ENCODE measurements at places on chromosomes 3 and 15.

DNA sequence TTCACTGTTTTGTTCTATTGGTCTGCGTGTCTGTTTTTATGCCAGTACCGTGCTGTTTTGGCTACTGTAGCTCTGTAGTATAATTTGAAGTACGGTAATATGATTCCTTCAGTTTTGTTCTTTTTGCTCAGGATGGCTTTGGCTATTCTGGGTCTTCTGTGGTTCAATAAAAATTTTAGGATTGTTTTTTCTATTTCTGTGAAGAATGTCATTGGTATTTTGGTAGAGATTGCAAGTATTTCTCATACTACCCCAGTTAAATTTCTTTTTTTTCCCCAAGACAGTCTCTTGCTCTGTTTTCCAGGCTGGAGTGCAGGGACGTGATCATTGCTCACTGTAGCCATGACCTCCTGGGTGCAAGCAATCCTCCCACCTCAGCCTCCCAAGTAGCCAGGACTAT is 53.4 kb downstream of the STARD9 start:
- DNase-seq, result no peak

GRCh38 chr3:170128259-170128976 is 53.1 kb downstream of the PHC3 start:
- no peak for DNase-seq

DNA sequence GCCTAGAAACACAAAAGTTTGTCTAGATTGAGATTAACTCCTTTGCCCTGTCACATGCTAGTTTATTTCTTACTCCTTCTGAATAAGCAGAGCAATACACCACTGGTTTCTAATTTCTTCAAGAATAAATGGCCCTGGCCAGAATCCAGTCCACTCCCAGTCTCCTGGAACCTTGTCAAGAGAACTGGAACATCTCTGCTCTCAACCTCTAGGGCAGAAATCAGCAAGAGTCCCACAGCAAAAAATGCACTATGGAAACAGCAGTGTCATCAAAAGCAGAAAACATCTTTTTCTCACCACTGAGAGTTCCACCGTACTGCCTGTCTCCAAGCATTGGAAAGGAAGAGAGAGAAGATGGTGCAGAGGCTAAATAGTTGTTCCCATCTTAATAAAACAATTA is 35.9 kb upstream of the PPP2R3A start:
- no peak for DNase-seq

GRCh38 chr15:88321271-88321670 is 64.7 kb upstream of the NTRK3 start:
- DNase-seq, result no peak

- DNase-seq, result no peak
Measured at GRCh38 chr3:116005404-116005803, 382.1 kb downstream of the GAP43 start.

GRCh38 chr15:52528564-52529340 is at the start of gene MYO5A:
MYO5A (minus strand) TSS chr15:52528880; CDS start chr15:52528806, 74 bp downstream.
- DNase-seq, result peak; percentile 85

GRCh38 chr3:14213066-14213774 is 34.6 kb downstream of the LSM3 start:
- DNase-seq, result no peak

GRCh38 chr15:48693484-48693883 is 48.0 kb upstream of the FBN1 start:
- no peak for DNase-seq

DNA sequence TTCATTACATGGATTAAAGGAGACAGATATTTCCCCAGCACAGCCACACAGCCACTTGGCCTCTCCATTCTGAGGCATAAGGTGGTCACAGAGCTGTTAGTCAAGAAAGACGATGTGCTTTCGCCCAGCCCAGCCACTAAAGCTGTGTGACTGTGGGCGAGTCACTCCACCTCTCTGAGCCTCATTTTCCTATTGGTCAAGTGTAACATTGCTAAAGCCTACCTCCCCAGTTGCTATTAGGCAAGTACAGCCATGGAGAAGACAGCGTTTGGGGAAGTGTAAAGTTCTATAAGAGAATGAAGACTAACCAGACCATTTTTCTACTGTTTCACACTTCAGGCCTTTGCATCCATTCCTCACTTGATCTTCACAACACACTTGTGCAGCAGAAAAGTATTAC is 24.1 kb downstream of the TMEM40 start:
- DNase-seq, result no peak

- DNase-seq, result no peak
Measured at GRCh38 chr3:195760345-195761122, 39.8 kb downstream of the MUC20 start.

GRCh38 chr15:90336705-90337141 is 15.4 kb upstream of the ZNF774 start:
- no peak for DNase-seq

DNA sequence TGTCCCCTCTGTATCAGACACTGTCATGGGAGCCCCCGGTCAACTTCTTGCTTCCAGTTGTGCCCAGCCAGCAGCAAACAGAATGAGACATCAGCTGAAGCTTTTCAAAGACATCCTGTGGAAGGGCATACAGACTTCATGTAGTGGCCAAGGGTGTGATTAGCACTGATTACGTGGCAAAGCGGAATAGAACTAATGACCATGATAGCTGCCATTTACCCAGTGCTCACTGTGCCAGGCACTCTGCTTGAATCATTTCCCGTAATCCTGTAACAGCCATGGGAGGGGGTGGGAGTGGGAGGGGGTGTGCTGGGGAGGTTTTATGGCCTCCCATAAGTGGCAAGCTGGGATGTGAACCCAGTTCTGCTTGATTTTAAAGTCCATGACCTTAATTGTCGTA is 29.5 kb downstream of the LPP start:
- no peak for DNase-seq

DNA sequence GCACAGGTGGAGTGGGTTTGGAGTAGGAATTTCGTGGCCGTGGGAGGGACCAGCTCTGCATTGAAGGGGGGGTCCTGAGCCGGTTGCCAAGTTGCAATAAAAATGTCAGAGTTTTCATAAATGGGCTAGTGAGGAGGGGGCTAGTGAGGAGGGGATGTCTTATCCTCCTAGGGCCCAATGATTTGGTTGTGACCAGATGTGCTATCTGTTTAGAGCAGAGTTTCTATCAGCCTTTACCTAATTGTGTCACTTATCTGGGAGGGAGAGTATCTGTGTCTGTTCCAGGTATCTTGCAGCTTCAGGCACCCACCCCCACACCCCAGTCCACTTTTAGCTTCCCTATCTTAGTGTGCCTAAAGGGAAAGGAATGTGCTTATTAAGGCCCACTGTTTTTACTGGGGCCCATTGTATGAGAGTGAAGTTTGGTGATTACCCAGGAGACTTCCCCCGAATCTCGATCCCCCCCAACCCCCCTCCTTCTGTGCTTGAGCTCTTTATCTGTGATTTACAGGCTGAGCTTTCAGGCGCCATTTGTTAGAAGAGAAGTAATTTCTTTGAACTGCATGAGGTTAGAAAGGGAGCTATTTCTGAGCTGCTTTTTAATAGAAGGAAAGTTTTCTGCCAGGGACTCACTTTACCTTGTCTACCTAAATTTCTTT is 42.6 kb downstream of the PPCDC start:
- no peak for DNase-seq

GRCh38 chr15:58501006-58501405 is 69.2 kb downstream of the LIPC start:
- DNase-seq, result no peak

- DNase-seq, result no peak
Measured at GRCh38 chr15:100112061-100112420, 229.7 kb downstream of the ADAMTS17 start.

DNA sequence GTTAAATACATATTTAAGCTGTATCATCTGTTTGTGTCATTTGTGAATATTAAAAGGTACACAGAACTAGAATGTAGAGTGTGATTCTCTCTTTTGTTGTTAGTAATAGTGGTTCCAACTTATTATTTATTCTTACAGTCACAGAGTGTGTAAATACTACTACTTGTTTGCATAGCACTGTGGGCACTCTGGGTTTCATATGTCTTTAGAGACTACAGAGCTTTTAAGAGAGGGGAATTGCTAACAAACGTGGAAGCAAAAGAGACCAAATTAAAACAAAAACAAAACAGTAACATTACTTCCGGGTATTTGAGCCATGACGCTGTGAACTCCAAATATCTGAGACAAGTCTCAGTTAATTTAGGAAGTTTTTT is 828.0 kb upstream of the DPPA4 start:
- DNase-seq, result no peak

DNA sequence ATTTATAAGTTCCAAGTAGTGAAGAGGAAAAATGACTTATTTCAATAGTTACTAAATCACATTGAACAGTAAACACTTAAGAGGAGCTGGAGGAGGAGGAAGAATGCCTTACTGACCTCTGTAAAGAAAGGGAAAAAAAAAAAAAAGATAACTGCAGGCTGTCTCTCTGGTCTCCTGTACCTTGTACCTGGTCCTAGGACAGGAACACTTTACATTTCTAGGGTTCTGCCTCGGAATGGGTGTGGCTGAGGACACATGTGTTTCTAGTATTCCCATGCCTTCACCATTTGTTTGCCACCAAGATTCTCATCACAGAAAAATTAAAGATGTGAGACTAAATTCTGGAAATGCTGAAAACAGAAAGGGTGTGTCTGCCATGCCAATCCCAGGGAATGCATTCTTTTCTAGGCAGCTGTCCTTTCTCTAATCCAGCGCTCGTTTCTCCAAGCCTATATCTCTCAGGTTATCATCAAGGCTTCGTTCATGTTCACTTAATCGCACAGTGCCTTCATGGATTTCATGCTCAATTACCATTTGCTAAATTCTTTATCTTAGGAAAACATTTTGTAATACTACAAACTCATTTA is 1208.3 kb downstream of the OTOL1 start:
- DNase-seq, result no peak

Data from CD4-positive, alpha-beta T cell treated with Interleukin-2 at 100 ng/mL for 4 hours (primary cell).